T-cell (primary cell): ENCODE measurements at places on chromosomes 5 and 9.
A peak's percentile ranks its signal among the peaks of the same experiment; 100 is the strongest.

DNA sequence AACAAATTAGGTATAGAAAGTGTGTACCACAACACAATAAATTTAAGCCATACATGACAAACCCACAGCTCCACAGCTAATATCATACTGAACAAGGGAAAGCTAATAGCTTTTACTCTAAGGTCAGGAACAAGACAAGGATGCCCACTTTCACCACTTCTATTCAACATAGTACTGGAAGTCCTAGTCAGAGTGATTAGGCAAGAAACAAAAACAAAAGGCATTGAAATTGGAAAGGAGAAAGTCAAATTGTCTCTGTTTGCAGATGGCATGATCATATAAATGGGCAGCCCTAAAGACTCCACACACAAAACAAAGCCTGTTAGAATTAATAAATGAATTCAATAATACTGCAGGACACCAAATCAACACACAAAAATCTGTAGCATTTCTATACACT lies 548.8 kb downstream of the CTNND2 start:
- DNase-seq = no peak

- DNase-seq = peak; percentile 38
Measured at GRCh38 chr9:63816751-63817621, 1468.0 kb downstream of the FOXD4L5 start.

GRCh38 chr5:80654054-80654390 lies 430 bp upstream of the MSH3 start:
- DNase-seq = no peak

GRCh38 chr5:64074533-64074932 lies 91.1 kb upstream of the RNF180 start:
- DNase-seq = no peak

GRCh38 chr5:158074992-158075769 lies 216.2 kb upstream of the CLINT1 start:
- peak; percentile 50 for DNase-seq

DNA sequence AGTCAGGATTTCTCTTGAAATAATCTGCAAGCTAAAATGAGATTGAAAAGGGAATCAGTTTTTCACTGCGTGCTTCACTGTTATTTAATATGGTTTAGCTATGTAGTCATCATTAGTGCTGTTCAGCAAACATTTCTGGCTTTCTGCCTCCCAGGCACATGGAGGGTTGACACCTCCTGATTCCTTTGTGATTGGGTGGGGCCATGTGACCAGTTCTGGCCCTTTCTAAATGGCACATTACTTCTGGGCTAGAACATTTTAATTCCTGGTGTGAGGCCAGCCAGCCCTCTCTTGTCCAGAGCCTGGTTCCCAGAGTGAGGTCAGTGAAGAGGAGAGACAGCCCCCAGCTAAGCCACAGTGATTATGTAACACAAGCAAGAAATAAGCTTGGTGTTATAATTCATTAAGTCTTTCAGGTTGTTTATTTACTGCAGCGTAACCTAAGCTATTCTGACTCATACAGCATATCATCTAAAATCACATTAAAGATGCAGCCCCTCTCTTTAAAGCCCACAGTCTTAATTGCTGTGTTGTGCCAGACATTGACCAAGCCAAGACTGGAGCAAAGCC lies 17.4 kb upstream of the ARSI start:
- no peak for DNase-seq

DNA sequence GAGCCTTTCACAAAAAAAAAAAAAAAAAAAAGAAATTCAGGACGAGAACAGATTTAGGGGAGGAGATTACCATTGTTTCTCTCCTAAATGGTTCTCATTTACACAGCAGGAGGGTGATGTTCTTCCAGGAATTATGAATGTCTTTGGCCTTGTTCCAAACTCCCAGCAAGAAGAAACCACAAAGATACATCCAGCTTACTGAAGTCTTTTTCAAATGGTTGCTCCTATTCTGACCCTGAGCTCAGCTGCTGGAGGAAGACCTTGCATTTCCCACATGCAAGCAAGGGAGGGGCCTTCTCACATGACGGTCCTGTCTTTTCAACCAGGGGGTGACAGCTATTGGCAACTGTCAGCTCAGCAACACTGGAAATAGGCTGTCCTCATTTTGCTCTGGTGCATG lies 203.0 kb upstream of the VLDLR start:
- no peak for DNase-seq

- DNase-seq = no peak
Measured at GRCh38 chr9:36868586-36869282, 165.3 kb downstream of the PAX5 start.

DNA sequence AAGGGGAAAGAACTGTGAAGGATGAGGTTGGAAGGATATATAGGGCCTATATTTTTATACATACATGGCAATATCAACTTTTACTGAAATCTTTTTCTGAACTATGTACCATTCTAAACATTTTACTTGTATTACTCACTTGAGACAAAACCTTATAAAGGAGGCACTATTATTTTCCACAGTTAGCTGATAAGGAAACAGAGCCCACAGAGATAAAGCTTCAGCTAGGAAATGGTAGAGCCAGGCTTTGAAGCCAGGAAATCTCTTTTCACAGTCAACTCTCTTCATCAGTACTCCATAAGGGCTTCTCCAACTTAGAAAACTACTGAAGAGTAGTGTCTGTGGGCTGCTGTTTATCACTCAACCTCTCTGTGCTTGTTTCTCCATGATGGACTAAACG lies 613.7 kb downstream of the PRELID2 start:
- no peak for DNase-seq

GRCh38 chr5:177493795-177494345 lies 3.5 kb downstream of the PDLIM7 start:
- no peak for DNase-seq

DNA sequence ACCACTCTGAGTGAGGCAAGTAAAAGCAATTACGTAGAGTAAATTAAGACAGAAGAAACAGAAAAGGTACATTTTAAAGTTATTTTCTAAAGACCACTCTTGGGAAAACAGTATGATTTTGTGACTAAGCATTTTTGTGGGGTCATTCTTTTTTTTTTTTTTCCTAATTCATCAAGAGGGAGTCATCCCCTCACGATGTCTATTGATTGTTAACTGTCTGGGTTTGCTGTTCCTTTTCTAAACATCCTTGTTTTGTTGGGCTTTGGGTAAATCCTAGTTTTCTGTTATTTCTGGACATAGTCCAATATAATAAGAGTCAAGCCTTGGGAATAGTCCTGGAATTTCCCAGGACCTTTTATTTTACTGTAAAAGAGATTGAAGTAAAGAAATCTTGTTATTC lies 63.8 kb downstream of the ANKRD55 start:
- no peak for DNase-seq

DNA sequence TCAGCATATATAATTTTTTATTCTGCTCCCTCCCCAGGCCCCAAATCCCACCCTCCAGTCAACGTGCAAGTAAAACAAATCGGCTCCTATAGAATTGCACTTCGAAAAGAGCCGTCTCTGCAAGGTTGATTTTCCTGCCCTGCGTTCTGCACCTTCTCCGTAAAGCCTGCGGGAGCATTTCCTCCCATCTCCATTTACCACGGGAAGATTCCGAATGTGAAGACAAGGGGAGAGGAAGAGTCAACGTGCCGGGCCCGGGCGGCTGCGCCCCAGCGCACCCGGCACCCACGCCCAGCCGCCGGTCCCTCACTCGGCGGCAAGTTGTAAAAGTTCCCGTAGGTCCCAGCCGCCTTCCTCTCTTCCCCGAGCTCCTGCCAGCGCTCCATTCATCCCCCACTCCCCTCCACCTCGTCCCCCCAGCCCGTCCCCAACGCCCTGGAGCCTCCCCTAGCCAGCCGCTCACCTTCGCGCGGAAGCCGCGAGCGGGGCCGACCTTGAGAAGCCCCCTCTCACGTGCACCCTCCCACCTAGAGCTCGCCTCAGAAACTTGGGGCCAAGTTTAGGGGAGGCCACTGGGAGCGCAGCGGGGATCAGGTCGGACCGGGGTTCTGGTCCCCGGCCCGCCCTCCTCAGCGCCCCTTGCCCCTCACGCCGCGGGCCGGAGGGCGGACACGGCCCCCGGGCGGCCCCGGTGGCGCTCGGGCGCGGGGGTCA lies 431 bp downstream of the BNC2 start:
- DNase-seq = no peak

- no peak for DNase-seq
Measured at GRCh38 chr5:111935835-111936234, 178.8 kb upstream of the NREP start.

GRCh38 chr9:133959966-133960567 lies 32.1 kb downstream of the VAV2 start:
- DNase-seq = no peak

DNA sequence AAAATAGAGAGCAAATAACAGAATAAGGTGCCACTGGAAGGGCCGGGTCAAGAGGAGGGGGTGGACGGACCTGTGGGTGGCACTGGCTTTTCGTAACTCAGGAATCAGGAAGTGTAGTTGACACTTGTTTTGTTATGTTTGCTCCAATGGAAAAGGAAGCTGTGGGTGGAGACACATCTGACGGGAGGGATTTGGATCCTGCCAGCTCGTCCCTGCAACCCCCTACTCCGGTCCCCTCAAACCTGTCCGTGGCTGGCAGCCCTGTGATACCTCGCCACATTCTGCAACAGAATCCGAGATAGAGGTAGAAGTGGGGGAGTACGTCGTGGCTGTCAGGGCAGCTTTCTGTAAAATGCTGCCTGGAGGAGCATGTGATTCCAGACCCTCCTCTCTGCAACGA lies 104.2 kb upstream of the IER5L start:
- DNase-seq = no peak

DNA sequence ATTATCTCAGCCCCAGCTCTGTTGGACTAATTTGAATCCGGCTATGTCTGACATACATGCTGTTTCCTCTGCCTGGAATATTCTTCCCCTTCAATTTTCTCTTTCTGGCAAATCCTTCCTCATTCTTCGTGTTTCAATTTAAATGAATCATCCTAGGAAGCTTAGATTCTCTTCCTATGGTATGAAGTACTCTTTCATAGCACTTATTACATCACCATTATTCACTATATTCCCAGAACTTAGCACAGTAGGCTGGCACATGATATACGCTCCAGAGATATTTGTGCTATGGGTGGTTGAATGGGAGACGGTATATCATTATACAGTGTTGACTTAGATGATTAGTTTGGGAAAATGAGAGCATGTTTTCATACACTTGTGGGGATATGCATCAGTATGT lies 91.0 kb upstream of the JAK2 start:
- DNase-seq = no peak

GRCh38 chr9:132001567-132001966 lies 78.1 kb downstream of the MED27 start:
- no peak for DNase-seq

- no peak for DNase-seq
Measured at GRCh38 chr9:84357275-84357674, 16.7 kb upstream of the SLC28A3 start.

GRCh38 chr5:125560476-125561225 lies 814.2 kb upstream of the ZNF608 start:
- DNase-seq = no peak

DNA sequence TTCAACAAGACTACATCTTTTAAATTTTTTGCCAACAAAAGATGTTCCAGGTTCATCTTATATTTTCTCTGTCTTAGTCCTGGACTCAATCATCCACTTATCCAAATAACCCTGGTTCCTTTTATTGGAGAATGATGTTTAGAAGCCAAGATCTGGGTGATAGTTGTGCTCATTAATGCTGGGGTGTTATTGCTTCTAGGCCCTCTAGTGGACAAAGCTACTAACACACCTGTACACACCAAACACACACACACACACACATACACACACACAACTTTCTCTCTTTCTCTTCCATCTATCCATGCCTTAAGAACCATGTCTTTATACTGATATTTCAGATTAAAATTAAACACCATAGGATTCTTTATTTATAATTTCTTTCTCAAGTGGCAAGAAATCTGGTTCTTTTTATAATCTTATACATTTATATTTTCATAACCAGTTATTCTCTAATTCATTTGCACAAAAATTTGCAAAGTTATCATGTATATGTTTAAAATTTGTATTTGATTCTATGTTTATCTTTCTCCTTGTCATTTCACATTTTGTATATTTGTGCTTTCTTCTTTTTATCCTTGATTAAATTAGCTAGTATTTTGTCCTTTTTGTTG lies 179.1 kb upstream of the SMIM23 start:
- DNase-seq = no peak
